ENCODE measurements at places on chromosomes 12 and 14.

DNA sequence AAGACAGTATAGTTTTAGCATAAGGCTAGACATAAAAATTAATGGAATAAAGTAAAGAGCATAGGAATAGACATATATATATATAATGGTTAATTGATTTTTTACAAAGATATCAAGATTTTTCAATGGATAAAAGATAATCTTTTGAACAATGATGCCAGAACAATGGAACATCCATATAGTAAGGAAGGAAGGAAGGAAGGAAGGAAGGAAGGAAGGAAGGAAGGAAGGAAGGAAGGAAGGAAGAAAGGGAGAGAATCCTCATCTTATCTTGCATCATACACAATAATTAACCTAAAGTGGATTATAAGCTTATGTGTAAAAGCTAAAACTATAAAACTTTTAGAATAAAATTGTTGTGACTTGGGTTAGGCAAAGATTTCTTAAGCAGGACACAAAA, 9.8 kb upstream of the NELL2 start:
- no peak for DNase-seq

DNA sequence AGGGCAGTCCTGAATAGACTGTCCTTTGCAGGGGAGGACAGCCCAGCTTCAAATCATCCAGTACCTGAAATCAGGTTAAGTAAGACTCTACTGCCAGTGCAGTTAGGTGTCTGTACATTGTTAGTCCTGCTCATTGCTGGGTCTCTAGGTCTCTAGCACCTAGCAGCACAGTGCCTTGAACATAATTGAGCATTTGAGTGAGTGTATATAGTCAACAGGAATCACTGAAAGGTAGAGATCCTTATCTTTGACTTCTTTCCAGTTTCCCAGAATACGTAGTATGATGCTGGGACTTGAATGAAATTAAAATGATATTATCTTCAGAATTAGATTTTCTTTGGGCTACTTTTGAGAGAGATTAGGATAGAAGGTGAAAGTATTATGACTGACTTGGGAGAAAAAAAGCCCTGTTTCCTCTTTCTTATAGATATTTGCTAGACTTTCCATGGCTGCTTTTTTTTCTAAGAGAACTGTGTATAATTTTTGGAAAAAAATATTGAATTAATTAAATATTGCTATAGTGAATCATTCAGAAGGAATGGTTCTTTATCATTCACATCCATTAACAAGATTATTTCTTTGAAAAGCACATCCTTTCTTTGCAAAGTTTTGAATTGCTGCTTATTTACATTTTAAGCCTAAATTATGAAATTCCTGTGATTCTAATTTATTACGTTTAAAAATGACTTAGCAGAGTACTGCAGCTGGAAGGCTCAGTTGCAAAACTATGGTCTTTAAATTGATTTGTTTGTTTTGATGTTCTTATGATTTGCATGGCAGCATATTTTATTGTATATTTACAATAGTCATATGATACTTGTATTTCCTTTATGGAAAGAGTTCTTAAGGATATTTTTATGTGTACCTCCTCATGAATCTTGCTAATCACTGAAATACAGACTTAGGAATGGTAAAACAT, 51.6 kb downstream of the PPP4R4 start:
- DNase-seq = no peak

- no peak for DNase-seq
These were observed 787 bp downstream of the ACAD10 start for GRCh38 chr12:111686574-111687105.

DNA sequence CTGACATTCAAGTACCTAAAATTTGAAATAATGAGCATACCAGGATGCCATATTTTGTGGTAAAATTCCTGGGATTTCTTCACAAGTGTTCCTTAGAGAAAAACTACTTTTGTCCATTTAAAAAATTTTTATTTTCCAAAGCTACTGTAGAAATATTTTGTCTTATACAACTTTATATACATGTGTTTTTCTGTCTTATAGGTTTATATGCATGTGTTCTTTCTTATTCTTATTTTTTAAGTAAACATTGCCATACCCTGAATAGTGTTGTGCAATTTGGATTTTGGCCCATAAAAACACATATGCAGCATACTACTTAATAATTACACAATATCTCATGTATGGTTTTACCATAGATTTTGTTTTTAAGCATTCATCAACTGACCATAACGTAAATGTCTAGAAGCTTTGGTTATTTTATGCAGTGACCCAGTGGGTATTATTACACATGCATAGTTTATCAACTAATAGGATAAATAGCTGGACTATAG, 1107.4 kb upstream of the SEL1L start:
- no peak for DNase-seq

DNA sequence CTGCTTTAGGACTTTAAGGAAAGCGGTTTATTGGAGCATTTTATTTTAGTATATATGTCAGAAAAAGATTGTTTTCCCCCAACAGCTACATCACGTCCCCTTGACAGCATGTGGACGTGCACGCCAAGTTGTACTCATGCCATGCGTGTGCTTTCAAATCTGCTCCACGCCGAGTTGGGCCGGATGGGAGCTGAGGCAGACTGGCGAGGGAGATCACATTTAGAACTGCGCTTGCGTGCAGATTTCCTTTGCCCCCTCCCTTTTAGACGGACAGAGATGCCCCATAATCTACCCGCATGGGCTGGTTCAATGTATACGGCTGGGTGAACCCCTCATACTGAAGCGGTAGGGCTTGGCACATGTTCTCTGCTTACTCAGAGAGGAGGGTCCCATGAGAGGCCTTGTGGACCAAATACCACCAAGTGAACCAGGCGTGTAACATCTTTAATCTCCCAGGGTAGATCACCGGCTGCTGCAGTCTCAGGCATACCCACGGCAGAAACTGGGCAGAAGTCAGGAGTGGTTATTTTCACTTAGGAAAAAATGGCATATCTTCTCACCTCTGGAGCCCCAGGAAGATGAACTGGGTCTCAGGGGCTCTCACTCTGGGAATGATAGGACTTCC, 92.1 kb downstream of the ESR2 start:
- no peak for DNase-seq

GRCh38 chr14:50212726-50213125, 18.7 kb downstream of the SOS2 start:
- no peak for DNase-seq

- peak; percentile 42 for DNase-seq
These were observed 1.0 kb upstream of the CAMKK2 start for GRCh38 chr12:121297435-121297991.

GRCh38 chr14:56224229-56224628, 106.0 kb downstream of the PELI2 start:
- DNase-seq = no peak

DNA sequence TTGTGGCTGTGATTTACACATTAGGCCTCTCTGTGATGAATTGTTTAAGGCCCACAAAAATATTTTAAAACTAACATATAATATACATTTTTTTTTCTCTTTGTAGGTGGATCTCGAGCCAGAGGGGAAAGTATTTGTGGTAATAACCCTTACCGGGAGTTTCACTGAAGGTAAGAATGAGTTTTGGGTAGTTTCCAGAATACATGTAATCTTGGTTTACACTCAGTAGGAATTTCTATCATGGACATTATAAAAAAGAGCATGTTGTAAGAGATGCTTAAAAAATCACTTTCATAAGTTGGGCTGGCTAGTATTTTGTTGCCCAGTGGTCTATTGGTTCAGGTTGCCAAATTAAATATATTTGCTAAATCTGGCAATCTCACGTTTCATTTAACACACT, 69.7 kb downstream of the PRKCH start:
- DNase-seq = no peak

GRCh38 chr12:89019439-89020120, 332.7 kb downstream of the DUSP6 start:
- DNase-seq = peak; percentile 54

DNA sequence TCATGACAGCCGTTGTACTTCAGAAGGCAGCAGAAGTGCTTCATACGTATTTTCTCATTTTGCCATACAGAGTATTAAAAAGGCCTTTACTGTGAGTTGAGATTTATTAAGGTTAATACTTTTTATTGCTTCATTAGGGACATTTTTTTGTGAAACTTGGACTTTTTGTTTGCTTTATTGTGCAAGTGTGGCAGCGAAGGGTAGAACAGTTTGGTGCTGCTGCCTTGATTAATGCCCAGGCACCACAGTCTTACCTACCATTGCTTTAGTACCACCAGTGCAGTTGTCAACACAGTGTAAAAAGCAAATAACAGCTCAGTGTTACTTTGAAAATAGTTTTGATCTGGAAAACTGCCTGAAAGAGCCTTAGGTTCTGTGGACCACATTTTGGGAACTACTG, 147.4 kb downstream of the PCNX1 start:
- no peak for DNase-seq

GRCh38 chr14:62101673-62102348, 339.6 kb downstream of the SNAPC1 start:
- DNase-seq = no peak

- no peak for DNase-seq
These were observed 79.7 kb upstream of the RAP1B start for GRCh38 chr12:68530965-68531364.

GRCh38 chr12:26630546-26631027, 202.4 kb downstream of the ITPR2 start:
- no peak for DNase-seq

DNA sequence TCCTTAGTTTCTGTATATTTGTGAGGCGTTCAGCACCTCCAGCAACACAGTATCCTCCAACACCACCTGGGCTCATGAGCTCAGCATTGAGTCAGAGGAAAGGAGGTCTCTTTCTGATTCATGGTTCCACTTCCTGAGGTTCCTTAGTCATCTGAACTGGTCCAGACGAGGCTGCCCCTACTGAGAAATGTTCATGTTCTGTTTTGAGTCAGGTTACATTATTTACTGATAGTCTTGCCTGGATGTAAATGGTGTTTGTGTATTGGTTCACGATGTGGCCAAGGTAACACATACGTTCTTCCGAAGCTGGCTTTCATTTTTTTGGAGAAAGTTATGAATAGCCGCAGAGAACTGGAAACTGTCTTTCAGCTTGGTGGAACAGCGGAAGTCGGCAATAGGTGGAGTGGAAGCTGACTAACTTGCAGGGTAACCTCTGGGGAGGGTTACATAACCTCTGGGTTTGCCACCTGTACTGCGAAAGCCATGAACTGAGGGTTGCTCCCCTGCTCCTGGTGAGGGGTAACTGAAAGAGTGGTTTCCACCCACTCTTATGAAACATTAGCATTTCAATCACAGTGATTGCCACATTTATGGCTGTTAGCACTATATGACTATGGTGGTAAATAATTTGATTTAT, 42.2 kb upstream of the MANSC4 start:
- peak; percentile 45 for DNase-seq

DNA sequence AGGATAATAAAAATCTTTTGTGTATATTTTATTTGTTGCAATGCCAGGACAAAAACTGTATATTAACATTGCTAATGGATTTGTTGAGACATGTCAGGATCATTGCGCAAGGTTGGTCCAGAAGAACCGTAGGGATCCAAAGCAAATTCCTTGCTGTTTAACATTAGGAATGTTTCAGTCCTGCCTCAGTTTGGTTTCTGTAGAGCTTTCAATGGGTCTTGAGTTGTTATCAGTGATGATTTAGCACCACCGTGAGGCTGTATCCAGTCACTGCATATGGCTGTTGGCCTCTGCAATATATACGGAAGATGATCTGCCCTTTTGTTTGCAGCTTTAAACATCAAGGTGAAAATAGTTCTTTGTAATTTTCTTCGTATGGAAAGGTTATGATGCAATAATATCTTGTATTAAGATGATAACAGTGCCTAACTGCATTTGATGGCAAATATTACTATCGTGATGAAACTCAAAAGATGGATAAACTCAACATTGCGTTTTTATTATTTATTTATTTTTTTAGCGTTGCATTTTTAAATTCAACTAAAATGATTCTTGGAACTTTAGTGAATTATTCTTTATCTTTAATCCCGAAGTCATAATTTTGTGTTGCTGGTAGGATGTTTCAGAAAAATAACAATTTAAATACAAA, 231.2 kb downstream of the AKAP6 start:
- DNase-seq = no peak

DNA sequence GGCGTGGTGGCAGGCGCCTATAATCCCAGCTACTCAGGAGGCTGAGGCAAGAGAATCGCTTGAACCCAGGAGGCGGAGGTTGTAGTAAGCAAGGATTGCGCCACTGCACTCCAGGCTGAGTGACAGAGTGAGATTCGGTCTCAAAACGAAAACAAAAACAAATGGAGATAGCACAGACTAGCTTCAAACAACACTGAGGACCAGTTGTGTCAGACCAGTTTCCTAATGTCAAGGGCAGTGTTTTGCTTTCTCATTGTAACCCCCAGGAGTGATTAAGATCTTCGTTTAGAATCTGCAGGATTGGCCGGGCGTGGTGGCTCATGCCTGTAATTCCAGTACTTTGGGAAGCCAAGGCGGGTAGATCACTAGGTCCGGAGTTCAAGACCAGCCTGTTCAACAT, 18.5 kb downstream of the RPGRIP1 start:
- DNase-seq = no peak

DNA sequence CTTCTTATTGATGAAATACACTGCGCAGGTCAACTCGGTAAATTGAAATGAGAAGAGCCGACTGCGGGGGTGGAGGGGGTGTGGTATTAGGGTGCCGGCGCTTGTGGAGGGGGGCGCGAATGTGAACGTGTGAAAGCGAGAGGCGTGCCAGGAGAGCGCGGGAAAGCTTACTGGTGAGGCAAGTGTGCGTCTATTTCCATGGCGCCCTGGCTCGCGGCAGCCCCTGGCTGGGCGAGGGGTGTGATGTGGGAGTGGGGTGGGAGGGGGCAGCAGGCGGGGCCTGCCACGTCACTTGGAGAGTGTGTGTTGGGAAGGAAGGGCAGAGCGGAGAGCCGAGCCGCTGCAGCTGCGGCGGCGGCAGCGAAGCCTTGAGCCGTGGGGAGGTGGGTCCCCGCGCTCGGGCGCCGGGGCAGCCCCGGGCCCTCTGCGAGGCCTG, 88.8 kb downstream of the GALNT8 start:
- DNase-seq = no peak

DNA sequence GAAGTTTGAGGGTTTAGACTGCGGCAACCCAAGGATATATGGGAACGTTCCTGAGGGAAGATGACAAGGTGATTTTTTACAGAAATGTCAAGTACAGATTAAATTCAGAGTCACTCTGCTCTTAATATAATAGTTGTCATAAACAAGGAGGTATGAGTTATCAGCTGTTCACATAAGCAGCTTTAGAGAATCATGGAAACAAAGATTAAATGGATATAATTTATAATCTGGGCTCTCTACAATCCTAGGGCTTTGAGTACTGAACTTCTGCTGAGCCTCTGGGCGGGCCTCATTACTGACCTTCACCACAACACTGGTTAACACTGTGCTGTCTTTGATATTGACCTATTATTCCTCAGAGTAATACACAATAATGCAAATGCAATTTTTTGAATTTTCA, 577.8 kb downstream of the RPS29 start:
- DNase-seq = no peak

DNA sequence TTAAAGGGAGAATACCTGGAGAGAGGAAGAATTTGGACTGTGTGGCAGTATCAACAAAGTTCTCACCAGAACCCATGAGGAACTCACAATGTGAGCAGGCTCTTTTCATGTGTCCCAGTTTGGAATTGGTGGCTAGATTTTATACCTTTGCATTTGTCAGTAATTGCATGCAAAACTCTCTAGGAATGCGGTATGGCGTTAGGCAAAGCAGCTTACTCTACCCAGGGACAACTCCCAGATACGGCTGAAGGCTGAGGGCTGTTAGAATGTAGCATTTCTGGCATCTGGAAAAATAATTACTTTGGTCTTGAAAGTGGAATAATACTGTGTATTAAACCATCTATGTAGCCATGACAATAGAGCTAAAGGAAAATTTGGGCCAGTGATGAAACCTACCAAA, 635.5 kb downstream of the SLC16A7 start:
- no peak for DNase-seq

Data from activated T-cell treated with anti-CD3 and anti-CD28 coated beads for 4 hours (primary cell).